Activated CD4-positive, alpha-beta T cell treated with anti-CD3 and anti-CD28 coated beads, Interleukin-2, amount 50 U/mL, for 24 hours (primary cell): ENCODE measurements at places on chromosomes 7 and 10.

DNA sequence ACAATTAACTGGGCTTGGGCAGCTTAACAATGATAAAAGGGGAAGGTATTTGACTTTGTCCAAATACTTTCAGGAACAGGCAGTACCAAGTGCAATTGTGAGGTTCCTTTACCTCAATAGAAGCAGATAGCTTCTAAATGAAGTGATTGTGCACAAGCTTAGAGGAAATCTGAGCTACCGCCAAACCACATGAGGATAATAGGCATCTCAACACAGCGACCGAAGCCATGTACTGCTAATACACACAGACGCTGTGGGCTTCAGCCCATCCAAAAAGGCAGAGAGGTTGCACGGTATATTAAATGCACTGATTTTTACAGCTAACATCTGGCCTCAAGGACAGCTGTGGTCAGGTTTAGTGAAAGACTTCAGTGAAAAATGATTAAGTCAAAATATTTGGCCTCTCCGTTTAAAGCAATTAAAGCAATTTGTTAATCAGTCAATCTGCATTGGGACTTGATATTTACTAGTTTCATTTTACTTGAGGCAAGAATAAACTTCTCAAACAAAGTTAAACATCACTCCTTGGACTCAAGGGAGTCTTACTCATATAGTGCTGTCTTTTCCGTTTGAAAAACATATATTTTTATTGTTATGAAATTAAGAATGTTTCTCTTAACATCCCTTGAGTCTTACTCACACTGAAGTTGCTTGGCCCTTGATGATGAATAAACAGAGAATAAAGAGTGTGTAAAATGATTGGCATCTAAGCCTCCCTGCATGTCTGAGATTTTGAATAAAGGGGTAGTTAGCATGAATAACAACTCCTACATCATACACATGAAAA is 306.3 kb downstream of the C7orf25 start:
- no peak for DNase-seq

GRCh38 chr10:28676968-28677887 is at the start of gene BAMBI:
Gene BAMBI, plus strand, starts transcription at chr10:28677521. Its CDS starts 377 bp downstream, at chr10:28677898.
- peak; percentile 73 for DNase-seq

- DNase-seq = no peak
Measured at GRCh38 chr10:63642808-63643207, 121.6 kb downstream of the REEP3 start.

- no peak for DNase-seq
Measured at GRCh38 chr10:30509508-30509907, 75.5 kb downstream of the MAP3K8 start.

- DNase-seq = no peak
Measured at GRCh38 chr10:131722121-131722520, 178.7 kb upstream of the PPP2R2D start.

- DNase-seq = no peak
Measured at GRCh38 chr7:129053938-129054437, 923 bp downstream of the TNPO3 start.

DNA sequence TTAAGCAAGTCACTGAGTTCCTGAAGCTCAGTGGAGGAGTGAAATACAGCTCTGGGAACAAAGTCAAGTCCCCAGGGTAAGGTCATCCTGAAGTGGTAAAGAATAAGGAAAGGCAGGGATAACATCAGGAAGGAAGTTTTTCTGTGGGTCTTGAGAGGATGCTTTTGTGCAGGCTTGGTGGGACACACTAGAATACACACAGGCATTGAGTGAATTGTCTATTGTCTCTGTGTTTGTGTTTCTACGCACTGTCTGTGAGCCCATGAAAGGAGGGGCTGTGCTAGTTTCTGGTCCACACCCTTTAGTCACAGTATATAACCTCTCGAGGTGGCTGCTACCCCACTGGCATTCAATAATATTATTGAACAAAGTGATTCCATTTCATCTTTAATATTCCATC is 95.8 kb upstream of the ABCB5 start:
- DNase-seq = no peak

- no peak for DNase-seq
Measured at GRCh38 chr7:131726686-131727085, 170.3 kb upstream of the PODXL start.

GRCh38 chr7:25849500-25850184 is 302.4 kb upstream of the NFE2L3 start:
- no peak for DNase-seq

DNA sequence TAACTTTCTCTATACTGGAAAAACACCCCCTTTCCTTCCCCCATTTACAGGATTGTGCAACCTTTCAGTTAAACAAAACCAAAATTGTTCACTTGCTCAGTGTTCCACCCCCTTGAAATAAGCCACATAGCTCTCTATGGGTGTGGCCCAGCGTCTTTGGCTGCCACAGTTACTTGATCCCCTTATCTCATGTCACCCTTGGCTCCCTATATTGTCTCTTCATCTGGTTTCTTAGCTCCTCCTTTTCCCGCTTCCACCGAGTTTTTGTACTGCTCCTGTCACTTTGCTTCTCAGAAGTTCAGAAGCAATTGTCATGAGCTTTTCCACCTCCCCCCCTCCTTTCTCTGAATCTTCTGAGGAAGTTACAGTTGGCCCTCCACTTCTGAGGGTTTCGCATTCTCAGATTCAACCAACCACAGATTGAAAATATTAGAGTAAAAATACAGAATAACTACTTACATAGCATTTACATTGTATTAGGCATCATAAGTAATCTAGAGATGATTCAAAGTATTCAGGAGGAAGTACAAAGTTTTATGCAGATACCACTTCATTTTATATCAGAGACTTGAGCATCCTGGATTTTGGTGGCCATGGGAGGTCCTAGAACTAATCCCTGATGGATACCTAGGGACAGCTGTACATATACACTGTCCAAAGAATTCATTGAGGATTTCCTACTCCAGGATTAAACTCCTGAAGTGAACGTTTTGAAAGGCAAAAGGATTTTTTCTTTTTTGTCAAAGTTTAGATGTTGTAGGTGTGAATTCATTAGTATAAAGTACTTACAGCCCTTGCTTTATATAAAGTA is 60.4 kb downstream of the ADD3 start:
- DNase-seq = no peak

- DNase-seq = no peak
Measured at GRCh38 chr7:107007007-107007891, 37.3 kb upstream of the PRKAR2B start.

DNA sequence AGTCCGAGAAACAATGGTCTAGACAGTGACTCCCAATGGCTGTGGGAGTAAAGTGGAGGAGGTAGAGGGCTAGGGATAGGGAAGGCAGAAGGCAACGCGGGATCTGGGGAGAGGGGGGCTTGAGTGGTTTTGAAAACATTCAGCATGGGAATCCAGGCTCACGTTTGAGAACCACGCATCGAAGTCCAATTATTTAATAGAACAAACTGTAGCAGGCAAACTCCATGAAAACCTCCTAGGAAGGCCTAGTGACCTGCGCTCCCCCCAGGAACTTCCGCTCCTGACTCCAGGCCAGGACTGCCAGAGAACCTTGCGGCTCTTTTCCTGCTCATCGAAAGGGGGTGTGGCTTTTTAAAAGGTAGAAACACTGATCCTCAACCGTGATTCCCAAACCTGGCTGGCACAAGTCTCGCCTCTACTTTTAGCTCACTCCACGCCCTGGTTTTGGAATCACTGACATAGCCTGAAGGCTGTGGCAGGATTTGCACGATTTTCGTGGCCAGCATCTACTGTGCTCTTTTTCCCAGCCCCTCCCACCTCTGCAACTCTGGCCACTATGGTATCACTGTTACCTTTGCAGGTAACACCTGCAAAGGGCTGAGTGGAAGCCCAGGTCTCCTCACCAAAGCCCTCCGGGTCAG is 43.4 kb downstream of the MYOF start:
- no peak for DNase-seq

- no peak for DNase-seq
Measured at GRCh38 chr10:117757086-117757720, 214.7 kb downstream of the EMX2 start.

DNA sequence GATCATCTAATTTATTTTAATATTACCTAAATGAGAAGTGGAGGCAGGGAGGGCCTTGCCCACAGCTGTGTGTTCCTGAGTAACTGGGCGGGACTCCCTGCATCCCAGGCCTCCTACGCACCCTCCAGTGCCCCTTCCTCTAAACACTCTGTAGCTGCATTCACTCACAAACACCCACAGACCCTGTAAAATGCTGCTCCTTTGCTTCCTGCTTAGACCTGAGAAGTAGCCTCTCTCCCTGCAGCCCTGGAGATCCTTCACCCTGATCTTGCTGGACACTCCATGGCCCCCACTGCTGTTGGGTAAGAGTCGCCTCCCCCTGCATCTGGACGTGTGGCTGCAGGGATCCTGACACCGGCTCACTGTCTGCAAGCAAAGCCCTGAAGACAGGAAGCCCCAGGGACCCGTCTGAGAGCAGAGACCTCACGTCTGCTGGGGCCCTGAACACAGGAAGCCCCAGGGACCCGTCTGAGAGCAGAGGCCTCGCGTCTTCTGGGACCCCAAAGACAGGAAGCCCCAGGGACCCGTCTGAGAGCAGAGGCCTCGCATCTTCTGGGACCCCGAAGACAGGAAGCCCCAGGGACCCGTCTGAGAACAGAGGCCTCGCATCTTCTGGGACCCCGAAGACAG is 589.8 kb downstream of the DNAJB6 start:
- DNase-seq = no peak

GRCh38 chr7:44748045-44748947 is at the start of gene ZMIZ2:
Gene ZMIZ2, plus strand, starts transcription at chr7:44748847. Its CDS starts 7,403 bp downstream, at chr7:44756250.
- DNase-seq = peak; percentile 94

- no peak for DNase-seq
Measured at GRCh38 chr7:142833174-142834048, 21.5 kb upstream of the EPHB6 start.

GRCh38 chr7:149715476-149715875 is 57.9 kb downstream of the ZNF467 start:
- DNase-seq = no peak

- no peak for DNase-seq
Measured at GRCh38 chr7:142108728-142109505, 2.6 kb upstream of the MGAM2 start.

DNA sequence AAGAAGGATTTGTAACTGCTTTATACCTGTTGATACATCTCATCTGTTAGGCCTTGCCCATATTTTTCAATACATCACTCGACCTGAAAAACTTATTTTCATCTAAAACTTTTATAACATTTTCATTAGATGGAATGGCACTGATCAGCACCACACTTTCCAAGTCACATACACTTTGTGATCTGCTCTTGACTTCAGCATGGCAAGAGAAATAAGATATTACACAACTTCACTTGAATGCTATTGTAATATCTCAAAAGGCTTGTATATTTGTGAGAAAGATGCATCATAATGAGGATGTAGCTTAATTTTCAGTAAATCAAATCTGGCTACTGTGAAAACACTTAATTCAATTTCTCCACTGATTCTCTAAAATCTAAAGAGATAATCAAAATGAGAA is 126.2 kb downstream of the MICU1 start:
- DNase-seq = no peak

DNA sequence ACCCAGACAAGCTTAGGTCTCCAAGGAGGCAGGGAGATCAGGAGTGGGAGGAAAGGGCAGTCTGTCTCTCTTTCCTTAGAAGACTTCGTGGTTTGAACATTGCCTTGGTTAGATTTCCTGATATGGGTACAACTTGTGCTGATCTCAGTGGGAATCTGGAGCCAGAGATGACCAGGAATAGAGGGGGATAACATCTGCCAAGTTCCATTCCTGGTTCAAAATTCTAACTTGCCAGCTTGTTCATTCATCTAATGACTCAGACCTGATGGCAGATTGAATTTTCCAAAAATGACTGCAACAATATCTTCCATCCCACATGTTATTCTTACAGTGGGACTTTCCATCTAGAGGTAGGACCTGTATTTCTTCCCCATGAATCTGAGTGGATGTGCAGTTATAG is 394.3 kb upstream of the PODXL start:
- DNase-seq = no peak

- no peak for DNase-seq
Measured at GRCh38 chr10:1600861-1601260, 136.5 kb downstream of the ADARB2 start.

- DNase-seq = no peak
Measured at GRCh38 chr10:28425422-28425821, 107.5 kb upstream of the WAC start.

GRCh38 chr7:78529392-78529791 is 730.8 kb downstream of the PHTF2 start:
- DNase-seq = no peak

GRCh38 chr10:124185084-124185483 is 91.7 kb upstream of the CHST15 start:
- no peak for DNase-seq

GRCh38 chr10:95261926-95262325 is 28.9 kb downstream of the PDLIM1 start:
- DNase-seq = no peak

- DNase-seq = no peak
Measured at GRCh38 chr10:70367195-70367796, 15.1 kb downstream of the LRRC20 start.

DNA sequence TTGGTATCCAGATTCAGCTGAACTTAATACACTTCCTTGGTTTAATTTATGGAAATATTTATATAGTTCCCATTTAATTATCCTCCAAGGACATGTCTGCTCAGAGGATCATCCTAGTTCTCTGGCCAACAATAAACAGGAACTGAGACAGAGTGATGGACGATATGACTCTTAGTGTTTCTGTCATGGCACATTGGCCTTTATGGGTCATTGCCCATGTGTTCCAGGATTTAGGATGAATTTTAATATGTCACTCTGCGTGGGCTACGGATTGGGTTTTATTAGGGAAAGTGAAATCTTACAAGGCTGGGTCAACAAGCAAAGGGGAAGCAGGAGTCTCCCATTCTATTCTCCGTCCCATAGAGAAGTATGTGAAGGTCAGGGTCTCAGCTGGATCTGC is 18.8 kb upstream of the TNPO3 start:
- DNase-seq = no peak

GRCh38 chr10:88915781-88916180 is 35.7 kb downstream of the STAMBPL1 start:
- DNase-seq = no peak

- DNase-seq = no peak
Measured at GRCh38 chr7:26279405-26279804, 12.3 kb upstream of the SNX10 start.

GRCh38 chr10:98351831-98352402 is 63.1 kb downstream of the PYROXD2 start:
- no peak for DNase-seq

GRCh38 chr10:10367264-10367663 is 650.4 kb upstream of the CELF2 start:
- no peak for DNase-seq

- no peak for DNase-seq
Measured at GRCh38 chr7:133011746-133012145, 70.1 kb downstream of the CHCHD3 start.

- DNase-seq = no peak
Measured at GRCh38 chr10:64376167-64376566, 855.0 kb downstream of the REEP3 start.

- DNase-seq = no peak
Measured at GRCh38 chr7:70693686-70694433, 438.1 kb upstream of the GALNT17 start.

DNA sequence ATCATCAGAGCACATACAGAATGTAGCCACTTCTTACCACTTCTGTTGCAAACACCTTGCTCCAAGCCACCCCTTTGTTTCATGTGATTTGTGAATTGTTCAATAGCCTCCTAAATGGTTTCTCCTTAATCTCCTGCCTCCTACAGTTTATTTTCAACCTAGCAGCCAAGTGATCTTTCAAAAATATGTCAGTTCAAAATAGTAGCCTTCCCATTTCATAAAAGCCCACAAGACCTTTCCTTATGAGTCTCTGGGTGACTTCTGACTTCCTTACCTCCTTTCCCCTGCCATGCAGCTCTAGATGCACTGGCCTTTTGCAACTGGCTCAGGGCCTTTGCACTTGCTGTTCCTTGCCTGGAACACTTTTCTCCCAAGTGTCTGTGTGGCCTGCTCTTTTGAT is 4.8 kb downstream of the MINDY4 start:
- DNase-seq = no peak

GRCh38 chr7:137846827-137847567 is at the start of gene DGKI:
Gene DGKI, minus strand, starts transcription at chr7:137846974.
- DNase-seq = no peak
